COR-L47 (cell line): ENCODE measurements at places on chromosomes 1 and 21.

DNA sequence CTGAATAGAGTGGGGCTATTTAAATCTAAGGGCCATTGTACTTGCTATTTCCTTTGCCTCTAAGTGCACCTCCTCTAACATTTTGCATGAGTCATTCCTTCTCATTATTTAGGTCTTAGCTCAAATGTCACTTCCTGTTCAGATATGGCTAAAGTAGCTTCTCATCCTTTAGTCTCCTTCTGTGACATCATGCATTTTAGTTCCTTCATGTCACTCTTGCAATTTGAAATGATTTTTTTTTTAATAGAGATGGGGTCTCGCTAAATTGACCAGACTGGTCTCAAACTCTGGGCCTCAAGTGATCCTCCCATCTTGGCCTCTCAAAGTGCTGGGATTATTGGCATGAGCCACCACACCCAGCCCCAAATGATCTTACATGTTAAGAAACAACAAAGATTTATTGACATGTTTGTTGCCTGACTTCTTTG, 6.6 kb downstream of the TBX19 start:
- DNase-seq = no peak

- no peak for DNase-seq
Measured at GRCh38 chr1:208615371-208615770, 371.2 kb upstream of the PLXNA2 start.

DNA sequence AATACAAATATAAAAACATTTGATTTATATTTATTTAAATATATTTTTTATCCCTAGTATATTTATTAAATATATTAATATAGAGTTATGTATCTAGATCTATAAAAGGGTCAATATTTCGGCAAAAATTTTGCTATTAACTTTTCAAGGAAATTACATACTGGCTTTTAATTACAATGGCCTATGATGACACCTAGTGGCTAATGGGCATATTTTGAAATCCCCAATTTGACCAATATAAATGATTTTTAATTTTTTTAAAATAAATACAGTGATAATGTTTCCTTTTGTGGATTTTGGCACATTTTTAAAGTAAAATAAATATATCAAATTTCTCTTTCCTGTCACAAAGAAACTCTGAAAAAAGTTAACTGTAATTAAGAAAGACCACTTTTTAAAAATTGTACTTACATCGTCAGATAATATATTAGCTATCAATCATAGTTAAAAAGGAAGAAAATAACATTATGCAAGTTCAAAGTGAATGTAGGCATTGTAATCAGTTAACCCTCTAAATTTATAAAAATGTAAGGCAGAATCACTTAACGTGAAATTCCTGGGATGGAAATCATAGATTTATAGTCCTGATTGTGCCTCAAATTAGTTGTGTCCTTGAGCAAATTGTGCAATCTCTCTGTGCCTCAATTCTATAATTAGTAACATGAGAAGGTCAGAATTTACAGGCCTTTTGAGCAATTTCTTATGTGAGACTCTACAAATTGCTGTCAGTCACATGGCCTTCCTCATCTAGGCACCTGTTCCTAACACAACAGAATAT, 25.6 kb upstream of the RGS13 start:
- DNase-seq = no peak

DNA sequence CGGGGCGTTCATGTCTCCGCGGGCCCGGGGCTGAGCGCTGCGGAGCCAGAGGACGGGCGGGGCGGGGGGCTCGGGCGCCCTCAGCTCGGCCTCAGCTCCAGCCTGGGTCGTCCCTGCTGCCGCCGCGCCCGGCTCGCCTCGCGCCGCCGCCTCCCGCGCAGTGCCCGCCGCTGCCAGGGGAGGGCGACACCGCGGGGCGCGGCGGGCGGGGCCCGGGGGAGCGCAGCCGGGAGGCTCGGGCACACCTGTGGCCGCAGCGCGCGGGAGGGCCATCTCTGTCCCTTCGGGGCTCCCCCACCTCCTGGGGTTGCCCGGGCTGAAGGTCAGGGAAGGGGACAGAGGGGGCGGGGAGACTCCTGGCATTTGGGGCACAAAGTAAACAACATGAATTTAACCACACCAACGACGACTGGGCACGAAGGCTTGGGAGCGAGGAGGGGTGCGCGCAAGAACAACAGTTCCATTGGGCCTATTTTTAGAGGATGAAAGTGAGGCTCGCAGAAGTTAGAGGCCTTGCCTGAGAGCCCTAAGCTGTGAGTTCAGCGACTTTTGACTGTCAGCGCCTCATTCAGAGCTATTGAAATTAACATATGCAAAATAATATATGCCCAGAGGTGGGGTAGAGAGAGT, at the start of gene FAM131C:
Gene FAM131C, minus strand, starts transcription at position 162 of the 630 bp plus-strand sequence. CDS start 209 bp downstream, outside the sequence.
- peak; percentile 30 for DNase-seq

GRCh38 chr21:37233551-37234146, 33.5 kb downstream of the VPS26C start:
- DNase-seq = peak; percentile 59

DNA sequence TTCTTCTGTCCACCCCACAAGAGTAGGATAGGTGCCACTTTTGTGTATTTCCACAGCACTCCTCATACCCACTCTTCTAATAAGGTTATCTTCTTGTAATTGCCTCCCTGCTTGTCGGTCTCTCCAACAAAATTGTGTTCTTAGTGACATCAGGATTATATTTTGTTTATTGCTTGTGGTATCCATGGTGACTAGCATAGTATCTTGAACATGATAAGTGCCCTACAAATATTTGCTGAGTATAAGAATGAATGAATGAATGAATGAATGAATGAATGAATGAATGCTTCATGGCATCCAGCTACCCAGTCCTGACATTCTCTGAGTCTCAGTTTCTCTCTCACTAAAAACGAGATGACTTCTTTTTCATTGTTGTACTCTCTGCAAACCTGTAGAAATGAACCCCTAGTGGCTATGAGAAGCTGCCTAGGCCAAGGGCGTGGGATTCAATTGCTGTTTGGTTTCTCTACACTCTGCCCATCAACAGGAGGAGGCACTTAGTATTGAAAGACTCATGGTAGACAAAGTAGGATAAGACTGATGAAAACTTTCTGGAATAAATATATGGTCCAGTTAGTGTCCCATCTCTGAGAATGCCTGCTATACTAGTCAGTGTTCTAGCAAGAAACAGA, 121.0 kb downstream of the TMEM53 start:
- DNase-seq = no peak

DNA sequence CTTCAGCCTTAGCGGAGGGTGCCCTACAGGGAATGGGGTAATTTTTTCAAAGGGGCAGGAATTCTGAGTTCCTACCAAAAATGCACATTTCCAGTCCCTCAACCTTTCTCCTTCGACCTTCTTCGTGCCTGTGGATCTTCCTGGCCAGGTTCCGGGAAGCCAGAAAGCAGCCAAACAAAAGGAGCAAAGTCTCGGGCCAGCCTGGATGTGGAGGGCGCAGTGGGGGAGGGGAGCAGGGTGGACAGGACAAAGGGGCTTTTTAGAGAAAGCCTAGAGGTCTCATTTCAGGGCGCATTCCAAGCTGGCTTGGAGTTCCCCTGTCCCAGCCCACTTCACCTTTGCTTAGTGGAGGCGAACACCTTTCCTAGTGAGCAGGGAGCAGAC, 2.9 kb upstream of the INAVA start:
- no peak for DNase-seq

- no peak for DNase-seq
Measured at GRCh38 chr1:248847956-248848561, 10.0 kb downstream of the ZNF672 start.

DNA sequence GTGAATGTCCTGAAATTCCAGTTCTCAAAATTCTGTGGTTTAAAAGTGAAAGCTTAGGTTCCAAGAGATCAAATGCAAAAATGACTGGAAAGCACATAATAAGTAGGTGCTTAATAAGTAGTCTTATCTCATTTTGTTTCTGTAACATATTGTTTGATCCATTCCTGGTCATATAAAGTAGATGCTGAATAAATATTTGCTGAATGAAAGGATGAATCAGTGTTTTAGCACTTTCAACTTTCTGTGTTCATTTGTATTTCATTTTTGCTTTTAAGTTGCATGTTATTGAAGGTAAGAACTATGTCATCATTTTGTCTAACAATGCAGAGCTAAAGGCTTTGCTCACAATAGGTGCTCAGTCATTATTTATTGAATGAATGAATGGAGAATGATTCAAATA, 6.3 kb downstream of the MAST2 start:
- no peak for DNase-seq

GRCh38 chr1:3188150-3188971, 119.4 kb downstream of the PRDM16 start:
- DNase-seq = no peak

GRCh38 chr1:162498496-162498810, 835 bp downstream of the UHMK1 start:
- no peak for DNase-seq

DNA sequence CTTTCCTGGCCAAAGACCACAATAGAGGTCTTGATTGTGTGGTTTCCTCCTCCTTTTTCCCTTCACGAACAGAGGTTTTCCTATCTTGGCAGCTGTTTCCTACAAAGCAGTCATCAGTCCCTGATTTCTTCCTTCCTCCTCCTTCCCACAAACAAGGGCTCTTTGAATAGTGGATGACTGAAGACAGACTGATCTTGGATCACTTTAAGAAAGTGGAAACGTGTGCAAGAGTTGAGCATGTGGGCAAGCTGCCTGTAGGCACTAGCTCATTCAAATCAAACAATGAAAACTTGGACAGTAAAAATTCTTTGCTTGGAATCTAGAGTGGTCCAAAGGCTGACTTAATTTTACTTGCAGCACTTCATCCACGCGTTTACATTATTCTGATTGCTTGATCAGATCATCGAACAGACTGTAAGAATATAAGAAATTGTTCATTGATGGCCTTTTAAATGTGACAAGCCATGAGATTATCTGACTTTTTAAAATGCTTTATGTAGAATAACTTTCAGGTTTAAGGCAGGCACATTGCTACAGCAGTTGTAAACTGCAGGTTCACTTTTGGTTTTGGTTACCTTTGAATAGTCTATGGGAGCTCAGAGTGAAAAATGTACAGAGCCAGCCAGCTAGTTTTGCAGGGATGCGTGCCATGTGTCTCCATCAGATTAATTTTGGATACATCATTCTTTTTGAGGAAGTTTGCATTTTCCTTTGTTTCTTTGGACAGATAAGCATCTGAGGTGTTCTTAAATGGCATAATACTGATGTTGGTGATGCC, 34.4 kb downstream of the ADGRL2 start:
- DNase-seq = no peak

- DNase-seq = no peak
Measured at GRCh38 chr1:15341228-15341627, 68.5 kb upstream of the EFHD2 start.

DNA sequence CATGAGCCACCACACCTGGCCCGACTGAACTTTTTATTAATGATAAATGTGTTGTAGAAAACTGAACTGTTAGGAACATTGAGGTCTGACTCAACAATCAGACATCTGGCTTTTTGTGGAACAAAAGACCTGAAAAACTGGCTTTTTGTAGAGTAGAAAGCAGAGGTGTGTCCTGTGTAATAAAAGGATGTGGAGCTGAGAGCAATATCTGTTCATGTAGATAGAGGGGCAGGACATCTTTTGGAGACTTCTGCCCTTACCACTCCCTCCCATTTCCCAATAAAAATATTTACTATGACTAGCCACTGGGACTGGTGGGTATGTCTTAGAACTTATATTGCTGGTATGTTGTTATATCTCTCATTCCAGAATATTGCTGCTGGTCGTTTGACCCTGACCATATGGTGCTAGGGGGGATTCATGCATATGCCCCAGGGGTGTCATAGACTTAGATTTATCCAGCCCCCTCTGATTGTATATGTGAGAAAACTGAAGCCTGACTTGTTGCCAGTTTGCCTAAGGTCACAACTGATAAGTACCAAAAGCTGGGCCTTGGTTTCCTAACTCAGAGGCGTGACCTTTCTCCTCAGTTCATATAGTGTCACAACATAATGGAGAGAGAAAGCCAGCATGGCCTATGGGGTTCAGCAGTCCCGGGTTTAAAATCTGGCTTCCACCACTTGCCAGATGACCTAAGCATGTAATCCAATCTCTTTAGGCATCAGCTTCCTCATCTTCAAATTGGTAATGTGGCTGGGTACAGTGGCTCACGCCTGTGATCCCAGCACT, 33.5 kb upstream of the PIGV start:
- no peak for DNase-seq

DNA sequence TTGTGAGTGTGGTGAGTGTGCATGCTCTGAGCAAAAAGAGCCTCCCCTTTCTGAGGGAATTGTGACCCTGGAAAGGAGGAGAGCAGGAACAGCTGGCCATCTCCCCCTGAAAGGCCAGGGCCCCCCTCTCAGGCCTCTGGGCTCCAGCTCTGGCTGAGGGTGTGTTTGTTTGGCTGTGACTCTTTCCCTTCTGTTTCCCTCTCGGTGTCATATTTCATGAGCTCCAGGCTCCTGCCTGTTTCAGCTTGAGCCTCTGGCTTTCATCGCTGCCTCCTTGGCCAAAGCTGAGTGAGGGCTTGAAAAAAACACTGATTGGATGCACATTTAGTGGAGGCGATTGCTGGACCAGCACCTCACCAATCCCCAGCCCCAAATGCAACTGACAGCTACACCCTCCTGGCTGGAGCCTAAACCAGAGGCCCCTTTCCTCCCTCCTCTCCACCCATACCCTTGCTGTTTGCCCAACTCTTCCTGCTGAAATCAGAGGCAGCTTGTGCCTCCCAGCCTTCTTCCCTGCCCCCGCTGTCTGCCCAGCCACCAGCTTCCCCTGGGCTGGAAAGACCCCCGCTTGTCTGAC, 64.1 kb downstream of the DDR2 start:
- DNase-seq = peak; percentile 39

- DNase-seq = no peak
Measured at GRCh38 chr21:16455978-16456377, 726.2 kb downstream of the USP25 start.

GRCh38 chr1:228772516-228773212, 37.4 kb downstream of the RHOU start:
- no peak for DNase-seq

GRCh38 chr1:240126821-240127220, 35.1 kb downstream of the FMN2 start:
- DNase-seq = no peak

GRCh38 chr1:200081151-200081968, 53.9 kb downstream of the NR5A2 start:
- DNase-seq = no peak

DNA sequence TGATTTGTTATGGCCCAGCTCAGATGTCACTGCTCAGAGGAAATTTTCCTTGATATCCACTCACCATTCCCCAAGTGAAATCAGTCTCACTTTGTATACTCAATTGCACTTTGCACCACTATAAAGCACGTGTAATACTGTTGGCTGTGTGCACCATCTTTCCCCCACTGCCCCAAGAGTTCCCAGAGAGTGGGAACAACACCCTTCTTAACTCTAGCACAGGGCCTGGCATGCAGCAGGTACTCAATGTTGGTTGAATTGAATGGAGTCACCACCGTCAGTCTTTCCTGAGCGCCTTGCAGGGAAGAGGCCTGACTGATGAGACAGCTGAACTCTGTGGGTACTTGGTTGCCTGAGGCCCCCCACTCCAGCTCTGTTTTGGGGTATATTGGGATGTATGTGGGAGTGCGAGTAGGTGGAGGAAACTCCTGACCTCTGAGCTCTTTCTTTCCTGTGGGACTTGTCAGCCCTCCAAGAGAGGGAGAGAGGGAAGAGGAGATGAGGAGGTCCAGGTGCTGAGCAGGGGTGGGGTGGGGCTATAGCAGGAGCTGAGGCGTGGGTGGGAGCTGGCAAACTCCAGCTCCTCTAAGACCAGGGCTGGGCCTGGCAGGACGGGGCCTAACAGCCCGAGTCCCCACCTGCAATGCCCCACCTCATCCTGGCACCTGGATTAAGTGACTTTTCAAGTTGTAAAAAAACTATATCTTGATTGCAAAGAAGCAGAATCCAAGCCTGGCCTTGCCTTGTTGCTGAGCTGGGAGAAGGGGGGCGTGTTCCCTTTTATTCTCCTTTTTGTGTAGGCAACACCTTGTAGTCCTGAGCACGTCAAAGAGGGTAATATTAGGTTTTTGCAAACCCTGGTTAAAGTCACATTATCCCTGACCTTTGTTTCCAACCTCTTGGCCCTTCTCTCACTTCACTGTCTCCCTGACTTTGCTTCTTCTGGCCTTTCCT, 19.4 kb upstream of the WASF2 start:
- no peak for DNase-seq
